ENCODE measurements at places on chromosomes 7 and 10.

- peak; percentile 26 for DNase-seq
Measured at GRCh38 chr7:24877790-24878311, 102.1 kb downstream of the OSBPL3 start.

- no peak for DNase-seq
Measured at GRCh38 chr10:101807158-101807557, 11.1 kb downstream of the OGA start.

GRCh38 chr7:2280424-2280823 lies 33.8 kb downstream of the SNX8 start:
- DNase-seq = no peak

DNA sequence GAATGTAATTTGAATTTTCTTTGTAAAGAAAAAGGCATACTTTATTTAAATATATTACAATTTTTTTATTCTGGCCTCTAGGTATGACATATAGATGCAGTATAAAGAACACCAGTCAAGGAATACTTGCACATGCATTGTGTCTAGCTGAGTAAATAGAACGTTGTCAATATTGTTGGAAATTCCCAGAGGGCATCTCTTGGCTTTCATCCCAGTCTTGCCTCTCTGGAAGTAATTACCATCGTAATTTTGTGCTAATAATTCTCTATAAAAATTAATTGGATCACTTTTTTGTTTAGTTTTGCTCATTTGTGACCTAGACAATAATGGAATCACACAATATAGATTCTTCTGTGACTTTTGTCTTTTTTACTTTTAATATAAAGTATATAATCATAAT lies 1052.3 kb upstream of the CELF2 start:
- no peak for DNase-seq

DNA sequence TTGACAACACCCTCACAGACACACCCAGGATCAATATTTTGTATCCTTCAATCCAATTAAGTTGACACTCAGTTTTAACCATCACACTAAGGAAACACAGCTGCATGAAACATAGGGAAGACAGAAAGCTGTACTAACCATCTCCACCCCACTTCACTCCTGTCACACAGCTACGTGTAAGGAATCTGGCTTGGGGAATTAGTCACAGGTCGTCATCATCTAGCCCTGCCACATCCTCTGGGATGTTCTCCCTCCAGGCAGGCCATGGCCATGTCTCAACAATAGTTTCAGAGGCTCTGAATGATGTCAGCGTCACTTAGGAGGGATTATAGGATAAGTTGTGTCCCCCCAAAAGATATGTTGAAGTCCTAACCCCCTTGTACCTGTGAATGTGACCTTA lies 10.8 kb upstream of the SEMA3C start:
- no peak for DNase-seq

GRCh38 chr7:129519464-129519863 lies 17.1 kb downstream of the SMKR1 start:
- no peak for DNase-seq

DNA sequence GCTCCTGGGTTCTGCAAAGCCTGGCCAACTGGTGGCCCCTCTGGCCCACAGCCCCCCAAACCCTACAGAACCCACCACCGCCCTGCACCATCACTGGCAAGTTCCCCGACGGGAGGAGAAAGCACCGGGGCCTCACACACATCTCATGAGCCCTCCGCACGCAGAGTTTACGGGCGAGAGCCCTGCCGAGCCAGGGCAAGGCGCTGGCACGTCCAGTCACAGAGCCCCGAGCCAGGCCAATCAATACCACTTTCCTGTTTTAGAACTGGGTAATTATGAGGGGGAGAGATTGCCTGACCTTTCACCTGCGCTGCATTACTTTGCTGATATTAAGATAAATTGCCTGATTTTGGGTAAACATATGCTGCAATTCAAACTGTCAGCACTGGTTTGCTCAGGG lies 113.3 kb downstream of the EBF3 start:
- no peak for DNase-seq

- DNase-seq = no peak
Measured at GRCh38 chr7:36652431-36652830, 71.9 kb downstream of the AOAH start.

DNA sequence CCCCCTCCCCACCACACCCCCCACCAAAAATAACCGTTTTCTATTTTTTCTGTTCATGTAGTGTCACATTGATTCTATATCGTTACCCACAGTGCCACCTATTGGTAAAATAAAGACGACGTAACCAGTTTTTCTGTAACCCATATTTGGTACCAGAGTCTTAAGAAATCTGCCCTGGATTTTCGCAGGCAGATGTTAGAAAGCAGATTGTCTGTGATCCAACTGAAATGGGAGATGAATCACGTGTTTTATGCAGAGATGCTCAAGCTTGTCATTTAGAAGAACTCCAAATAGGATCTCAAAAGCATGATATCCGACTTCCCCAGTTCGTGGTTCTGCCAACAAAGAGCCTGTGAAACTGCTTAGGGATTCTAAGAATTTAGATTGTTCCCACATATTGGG lies 261.1 kb upstream of the CSTF2T start:
- DNase-seq = no peak

DNA sequence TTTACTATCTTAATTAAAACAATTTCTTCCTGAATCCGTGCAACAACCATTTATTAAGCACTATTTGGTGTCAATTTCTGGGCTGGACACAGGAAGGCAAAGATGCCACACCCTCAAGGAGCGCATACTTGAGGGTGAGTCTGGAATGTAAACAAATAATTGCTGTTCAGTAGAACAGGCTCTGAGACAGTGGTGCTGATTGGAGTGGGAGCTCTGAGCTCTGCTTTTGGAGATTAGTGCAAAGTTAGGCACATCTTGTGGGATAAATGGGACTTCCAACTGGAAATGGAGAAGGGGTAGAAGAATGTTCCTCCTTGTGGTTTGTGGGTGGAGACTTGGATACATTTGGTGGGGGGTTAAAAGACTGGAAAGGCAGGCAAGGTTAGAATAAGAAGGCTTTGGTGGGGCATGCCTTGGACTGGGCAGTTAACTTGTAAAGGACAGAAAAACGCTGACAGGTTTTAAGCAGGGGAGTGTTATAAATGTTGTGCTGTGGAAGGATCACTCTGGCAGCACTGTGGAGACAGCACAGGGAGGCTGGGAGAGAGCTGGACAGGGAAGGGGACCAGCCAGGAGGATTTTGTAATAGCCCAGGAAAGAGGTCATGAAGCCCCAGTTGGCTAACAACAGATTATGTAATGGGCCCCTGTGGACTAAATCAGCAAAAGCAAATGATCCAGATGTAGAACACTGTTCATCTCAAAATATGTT lies 80.7 kb downstream of the ZNF365 start:
- no peak for DNase-seq

- DNase-seq = no peak
Measured at GRCh38 chr10:110862961-110863360, 8.8 kb upstream of the PDCD4 start.

- DNase-seq = no peak
Measured at GRCh38 chr7:151377406-151377805, 32.4 kb downstream of the WDR86 start.

GRCh38 chr10:122930140-122930539 lies 19.7 kb downstream of the FAM24A start:
- no peak for DNase-seq

DNA sequence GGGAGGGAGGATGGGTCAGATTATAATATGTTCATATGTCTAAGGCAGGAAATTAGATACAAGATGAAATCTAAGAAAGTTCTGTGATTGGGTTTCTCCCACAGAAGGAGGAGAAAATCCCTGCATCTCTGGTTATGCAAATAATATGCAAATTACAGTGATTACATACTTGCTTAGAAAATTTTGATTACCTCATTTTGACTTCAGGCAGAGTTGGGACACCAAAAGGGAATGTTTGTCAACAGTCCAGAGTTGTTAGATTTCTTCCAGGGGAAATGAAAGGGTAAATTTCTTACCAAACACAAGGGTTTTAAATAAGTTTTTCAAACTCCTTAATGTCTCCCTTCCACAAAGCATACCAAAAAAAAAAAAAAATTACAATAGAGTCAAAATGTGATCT lies 101.4 kb upstream of the STEAP1B start:
- DNase-seq = no peak

GRCh38 chr7:25272265-25272664 lies 44.0 kb upstream of the NPVF start:
- DNase-seq = no peak

GRCh38 chr7:1403638-1404459 lies 55.4 kb downstream of the MICALL2 start:
- no peak for DNase-seq

GRCh38 chr10:21285742-21286331 lies 239.6 kb downstream of the SKIDA1 start:
- DNase-seq = no peak

GRCh38 chr7:147308539-147308938 lies 1191.9 kb downstream of the CNTNAP2 start:
- DNase-seq = no peak

DNA sequence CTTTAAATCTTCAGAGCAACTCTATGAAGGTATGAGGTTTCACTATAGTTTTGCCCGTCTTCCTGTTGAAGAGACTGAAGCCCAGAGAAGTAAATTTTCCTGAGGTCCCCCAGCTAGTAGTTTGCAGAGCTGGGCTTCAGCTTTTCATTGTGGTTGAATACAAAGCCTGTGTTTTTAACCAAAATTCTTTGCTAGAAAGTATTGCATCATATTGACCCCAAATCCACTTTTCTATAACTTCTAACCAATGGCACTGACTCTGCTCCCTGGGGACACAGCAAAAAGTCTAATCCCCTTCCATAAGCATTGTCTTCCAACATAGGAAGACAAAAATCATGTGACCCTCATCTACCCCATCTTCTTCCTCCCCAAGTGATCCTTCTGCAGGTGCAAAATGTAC lies 93.0 kb downstream of the KCNMA1 start:
- no peak for DNase-seq

- DNase-seq = no peak
Measured at GRCh38 chr7:43701929-43702328, 27.4 kb downstream of the COA1 start.

DNA sequence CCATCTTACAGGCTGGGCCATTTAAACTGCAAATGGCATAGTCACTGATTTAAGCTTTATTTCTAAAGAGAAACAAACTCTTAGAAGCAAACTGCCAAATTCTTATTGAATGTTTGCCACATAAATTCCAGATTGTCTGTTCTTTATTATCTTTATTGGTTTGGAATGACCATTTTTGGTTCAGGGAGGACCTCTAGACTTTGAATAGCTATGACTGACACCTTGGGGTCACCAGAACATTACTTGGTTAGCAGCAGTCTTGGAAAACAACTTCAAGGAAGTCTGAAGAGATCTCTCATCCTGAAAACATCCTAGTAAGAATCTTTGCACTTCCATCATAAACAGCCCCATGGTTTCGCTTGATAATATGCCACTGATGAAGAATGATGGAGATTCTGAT lies 197.1 kb downstream of the SUGCT start:
- no peak for DNase-seq

GRCh38 chr7:35754741-35755140 lies 46.1 kb upstream of the SEPTIN7 start:
- no peak for DNase-seq

DNA sequence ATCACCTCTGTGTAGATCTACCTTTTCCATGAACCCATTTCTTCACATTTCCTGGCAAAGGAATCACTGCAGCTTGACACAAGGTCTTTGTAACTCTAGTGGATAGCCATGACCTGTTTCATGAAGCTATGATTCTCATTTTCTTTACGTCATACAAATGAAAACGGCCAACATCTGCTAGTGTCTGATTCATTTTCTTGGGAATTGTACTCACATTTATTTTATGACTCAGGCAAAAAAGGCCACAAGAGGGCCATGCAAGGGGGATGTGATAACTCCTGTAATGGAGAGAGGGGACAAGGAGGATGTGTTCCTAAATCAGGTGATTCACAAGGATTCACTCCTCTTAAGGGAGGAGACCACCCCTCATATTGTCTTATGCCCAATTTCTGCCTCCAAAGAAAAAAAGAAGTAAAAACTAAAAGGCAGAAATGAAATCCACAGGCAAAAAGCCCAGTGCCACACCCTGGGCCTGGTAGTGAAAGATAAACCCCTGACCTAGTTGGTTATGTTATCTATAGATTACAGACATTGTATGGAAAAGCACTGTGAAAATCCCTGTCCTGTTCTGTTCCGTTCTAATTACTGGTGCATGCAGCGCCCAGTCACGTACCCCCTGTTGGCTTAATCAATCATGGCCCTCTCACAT lies 249.9 kb downstream of the IPMK start:
- DNase-seq = no peak

- DNase-seq = no peak
Measured at GRCh38 chr10:60901561-60902235, 42.3 kb downstream of the RHOBTB1 start.

GRCh38 chr10:81872206-81872862 lies 2.7 kb upstream of the NRG3 start:
- no peak for DNase-seq

DNA sequence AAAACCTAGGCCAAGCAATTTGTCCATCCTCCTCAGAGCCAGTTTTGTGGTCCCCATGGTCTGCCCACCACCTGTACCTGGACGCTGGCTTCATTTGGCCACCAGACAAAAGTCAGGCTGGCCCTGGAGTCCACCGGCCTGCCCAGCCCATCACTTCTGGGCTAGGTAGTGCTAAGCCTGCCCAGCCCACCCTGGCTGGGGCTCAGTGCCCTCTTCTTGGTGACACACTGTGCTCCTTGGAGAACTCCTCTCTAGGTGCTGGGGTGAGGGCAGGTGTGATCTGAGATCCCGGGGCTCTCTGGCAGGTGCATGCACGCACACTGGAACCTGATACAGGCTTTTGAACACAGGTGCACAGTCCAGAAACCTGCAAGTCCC lies 1.1 kb downstream of the AIFM2 start:
- DNase-seq = no peak

- no peak for DNase-seq
Measured at GRCh38 chr10:103663802-103664201, 170.3 kb downstream of the NEURL1 start.

DNA sequence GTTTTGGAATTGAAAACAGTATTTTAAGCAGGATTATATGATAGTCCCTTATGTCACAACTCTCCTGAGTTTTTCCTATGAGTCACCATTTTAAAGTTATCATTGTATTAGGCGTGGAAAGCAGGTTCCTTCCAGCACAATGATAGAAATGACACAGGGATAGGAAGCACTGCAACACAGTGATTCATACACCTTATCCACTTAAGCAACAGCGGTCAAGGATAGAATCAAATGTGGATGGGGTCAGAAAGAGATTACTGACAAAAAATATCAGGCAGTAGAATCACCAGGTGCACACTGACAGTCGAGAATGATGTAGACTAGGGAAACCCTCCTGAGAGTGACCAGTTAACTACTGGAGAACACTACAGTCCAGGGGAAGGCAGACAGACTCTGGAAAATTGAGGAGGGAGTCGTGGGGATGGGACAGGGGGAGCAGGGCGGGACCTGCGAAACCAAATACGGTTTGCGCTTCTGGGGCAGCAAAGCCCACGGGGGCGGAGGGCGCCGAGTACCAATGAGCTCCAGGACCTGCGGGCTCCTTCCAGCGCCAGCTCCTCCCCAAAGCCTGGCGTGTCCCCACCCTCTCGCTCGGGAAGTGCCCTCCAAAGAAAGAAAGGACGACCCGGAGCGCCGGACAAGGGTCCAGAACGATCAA lies 479 bp downstream of the PNPLA8 start:
- no peak for DNase-seq

Data from activated CD4-positive, alpha-beta T cell treated with anti-CD3 and anti-CD28 coated beads for 4 hours (primary cell).